ENCODE measurements at places on chromosomes 2 and 18.

DNA sequence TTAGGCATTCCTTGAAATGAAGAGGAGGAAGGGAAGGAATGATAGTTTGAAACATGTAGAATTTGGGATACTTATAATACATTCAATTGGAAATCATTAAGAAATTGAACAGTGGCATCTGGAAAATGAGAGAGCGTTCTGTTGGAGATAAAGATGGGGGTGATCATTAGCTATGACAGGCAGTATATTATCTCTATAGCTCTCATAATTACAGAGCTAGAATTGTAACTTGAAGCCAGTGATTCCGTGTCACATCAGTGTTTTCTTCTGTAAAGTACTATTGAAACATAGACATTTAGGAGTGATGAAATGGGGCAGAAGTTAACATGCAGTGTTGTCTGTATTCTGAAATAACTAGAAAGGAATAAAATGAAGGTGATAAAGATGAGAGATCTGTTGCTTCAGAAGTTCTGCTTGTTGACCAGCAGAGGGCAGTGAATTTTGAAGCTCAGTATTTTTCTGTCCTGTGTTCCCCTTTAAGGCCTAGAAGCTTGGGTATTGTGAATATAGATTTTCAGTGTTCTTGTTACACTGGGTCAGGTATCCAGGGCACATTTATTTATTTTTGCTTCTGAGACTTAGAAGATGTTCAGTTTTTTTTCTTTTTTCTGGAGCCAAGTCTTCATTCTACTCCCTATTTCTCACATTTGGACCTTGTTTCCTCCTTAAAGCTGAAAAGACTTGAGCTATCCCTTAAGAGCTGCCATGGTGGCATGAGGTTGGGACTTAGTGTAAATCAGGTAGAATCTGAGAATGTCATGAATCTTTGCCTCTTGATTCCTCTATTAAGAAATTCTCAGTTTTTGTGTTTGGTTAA, 157.4 kb downstream of the TAF4B start:
- DNase-seq: no peak

- DNase-seq: peak; percentile 6
Measured at GRCh38 chr2:190023860-190024259, 38.7 kb downstream of the MSTN start.

- no peak for DNase-seq
Measured at GRCh38 chr2:25279091-25279651, 62.6 kb downstream of the DNMT3A start.

DNA sequence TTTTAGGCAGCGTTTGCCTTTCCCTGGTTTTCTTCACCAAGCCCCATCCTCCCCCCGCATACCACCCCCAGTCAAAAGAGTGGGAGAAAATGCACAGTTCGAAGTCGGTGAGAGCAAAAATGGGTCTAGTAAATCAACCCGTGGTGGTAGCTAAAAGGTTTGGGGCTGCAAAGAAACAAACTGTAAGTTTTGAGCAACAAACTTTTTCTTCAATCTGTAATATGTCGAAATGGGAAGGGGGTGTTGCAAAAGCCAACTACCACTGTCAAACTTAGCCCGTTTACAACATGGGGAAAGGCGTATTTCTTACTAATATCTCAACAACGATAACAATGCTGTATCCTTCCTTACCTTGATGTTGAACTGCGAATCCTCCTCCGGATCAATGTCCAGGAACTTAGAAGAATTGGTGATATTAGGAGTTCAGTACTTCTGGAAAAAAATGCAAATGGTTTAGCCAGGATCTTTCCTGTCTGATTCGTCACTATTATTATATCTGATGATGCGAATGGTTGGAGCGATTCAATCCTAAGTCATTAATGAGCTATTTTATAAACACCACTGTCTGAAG, 2.4 kb upstream of the SATB2 start:
- DNase-seq: no peak

- no peak for DNase-seq
Measured at GRCh38 chr2:103353774-103354173, 591.9 kb downstream of the TMEM182 start.

DNA sequence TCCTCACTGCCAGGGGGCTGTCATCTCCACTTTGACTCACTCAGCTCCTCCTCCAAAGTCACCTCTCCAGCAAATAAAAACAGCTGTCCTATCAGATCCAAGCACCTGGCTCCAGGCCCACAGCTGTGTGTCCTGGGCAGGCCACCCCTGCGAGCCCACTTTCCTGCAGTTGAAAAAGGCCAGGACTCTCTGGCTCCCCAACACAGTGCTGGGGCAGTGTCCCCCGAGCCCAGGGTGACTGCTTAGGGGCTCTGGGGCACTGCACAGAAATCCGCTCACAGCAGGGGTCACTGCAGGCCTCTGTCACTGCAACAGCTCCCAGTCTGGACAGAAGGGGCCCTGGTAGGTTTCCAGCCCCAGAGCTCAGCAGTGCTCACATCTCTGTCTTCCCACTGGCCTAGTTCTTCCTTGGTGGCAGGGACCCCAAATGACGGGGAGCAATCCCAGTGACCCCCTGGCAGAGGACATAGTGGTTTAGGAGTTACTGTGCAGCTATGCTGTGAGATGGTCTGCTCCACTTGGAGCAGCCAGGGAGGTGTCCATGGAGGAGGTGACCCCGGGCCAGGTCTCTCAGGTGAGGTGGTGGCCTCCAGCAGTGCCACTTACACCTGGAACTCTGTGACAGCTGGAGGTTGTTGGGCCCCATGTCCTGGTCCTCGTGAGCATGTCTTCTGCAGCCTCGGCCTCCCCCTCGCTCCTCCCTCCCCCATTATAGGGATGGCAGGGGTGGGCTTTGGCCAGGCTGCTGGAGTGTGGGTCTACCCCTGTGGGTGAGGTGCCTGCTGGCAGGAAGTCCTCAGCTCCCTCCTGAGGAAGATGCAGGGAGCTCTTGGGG, 35.5 kb downstream of the HS6ST1 start:
- no peak for DNase-seq

- no peak for DNase-seq
Measured at GRCh38 chr2:8242739-8243138, 439.1 kb upstream of the ID2 start.

DNA sequence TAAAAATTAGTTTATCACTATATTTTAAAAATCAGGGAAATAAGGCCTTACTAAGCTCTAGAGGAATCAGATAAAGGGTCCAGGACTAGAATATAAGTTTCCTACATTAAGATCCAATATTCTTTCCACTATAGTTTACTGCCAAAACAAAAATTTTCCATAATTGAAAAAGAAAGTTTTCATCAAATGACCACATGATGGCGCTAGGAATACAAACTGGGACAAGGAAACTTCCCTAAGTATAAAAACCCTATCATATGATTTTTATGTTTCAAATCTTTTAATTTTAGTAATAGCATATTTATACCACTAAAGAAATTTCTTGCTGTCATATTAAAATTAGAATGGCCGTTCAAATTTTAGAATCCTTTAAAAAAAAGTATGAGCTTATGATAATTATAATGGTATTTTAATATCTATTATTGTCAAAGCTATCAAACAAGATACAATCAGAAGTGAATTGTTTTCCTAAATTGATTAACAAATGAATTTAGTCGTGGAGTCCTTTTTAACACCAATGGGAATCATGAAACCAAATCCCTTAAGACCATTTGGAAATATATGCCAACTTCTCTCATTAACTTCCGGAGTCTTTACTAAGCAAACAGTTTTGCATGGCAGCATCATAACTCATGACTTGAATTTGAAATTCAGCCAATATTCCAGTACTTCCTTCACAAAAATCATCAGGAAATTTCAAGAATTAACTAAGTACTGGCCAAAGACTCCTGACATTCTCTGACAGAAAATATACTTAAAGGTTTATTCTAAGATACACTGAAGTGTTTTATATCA, 70.3 kb downstream of the SCN1A start:
- DNase-seq: peak; percentile 4

DNA sequence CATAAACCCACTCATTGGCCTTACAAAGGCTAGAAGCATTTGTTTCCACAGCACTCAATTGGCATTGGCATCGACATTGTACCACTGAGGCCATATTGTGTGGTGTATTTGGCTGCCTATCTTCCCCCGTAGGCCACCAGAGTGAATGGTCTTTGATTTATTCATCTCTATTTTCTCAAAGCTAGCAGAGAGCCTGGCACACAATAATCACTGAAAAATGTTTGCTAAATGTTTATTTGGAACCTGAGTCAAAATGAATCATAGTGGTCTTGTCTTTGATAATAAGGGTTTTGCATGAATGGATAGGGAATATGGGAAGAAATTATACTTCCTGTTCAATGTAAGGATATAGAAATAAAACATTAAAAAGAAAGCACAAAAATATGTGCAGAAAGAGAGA, 107.3 kb upstream of the SLC8A1 start:
- DNase-seq: no peak

- no peak for DNase-seq
Measured at GRCh38 chr2:160610041-160610440, 116.4 kb upstream of the RBMS1 start.

DNA sequence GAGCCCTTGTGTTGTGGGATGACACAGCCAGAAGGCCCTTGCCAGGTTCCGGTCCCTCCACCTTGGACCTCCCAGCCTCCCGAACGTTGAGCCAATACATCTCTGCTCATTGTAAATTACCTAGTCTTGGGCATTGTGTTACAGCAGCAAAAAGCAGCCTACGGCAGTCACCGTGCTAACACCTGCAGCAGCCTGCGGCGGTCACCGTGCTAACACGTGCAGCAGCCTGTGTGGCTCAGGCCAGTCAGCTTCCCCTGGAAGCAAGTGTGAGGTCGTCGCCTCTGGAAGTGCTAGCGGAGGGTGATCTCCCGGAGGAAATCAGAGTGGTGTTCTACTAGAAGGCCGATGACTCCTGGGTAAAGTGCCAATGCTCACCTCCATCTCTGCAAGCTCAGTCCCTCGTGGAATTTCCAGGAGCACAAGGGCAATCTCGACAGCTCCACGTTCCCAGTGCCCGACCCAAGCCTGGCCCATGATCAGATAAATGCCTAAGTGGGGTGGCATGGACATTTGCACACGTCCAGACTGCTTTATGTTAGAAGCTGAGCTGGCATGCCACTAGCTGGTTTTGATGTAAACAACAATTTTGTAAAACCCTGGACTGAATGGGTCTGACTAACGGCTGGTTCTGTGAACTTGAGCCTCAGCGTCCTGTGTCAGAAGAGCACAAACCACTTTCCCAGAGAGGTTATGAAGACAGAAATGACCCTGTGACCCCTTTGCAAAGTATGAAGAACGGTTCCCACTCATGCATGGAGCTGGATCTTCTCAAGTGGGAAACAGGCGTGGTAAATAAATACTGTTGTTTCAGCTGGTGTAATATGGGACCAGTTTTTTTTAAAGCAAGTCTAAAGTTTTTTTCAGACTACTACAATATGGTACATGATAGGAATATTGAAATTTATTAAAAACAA, 11.4 kb upstream of the CNDP1 start:
- no peak for DNase-seq

DNA sequence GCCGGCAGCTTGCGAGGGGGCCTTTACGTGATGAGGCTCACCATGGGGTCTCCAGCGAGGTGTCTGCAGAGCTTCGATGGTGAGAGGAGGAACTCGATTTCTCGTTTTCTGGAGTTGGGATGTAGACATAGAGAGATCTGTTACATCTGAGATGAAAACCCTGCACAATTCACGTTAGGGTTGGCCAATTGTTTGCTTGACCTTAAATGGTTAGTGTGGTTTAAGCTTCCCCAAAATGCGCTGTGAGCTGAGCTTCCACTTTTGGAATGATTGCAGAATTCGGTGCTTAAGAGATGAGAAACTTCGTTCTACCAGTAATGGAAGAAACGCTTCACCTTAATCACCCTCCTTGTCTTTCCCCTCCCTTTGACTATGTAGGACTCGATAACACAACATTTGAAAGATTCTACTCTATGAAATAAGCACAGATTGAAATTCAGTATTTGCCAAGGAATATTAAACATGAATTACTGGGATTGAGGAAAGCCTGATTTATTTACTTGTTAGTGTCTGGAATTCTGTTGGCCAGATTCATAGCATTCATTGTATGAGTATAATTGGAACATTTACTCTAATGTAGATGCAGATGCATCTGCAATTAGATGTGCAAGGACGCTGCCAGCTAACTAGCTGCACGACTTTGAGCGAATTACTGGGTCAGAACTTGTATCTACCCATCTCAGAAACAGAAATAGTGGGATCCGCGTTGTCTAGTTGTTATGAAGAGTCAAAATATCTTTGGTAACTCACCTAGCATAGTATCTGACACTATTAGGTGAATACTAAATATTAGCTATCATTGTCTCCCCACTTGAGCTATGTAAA, 1.6 kb upstream of the KLF7 start:
- DNase-seq: no peak

- no peak for DNase-seq
Measured at GRCh38 chr2:25105336-25106085, 62.9 kb downstream of the POMC start.

DNA sequence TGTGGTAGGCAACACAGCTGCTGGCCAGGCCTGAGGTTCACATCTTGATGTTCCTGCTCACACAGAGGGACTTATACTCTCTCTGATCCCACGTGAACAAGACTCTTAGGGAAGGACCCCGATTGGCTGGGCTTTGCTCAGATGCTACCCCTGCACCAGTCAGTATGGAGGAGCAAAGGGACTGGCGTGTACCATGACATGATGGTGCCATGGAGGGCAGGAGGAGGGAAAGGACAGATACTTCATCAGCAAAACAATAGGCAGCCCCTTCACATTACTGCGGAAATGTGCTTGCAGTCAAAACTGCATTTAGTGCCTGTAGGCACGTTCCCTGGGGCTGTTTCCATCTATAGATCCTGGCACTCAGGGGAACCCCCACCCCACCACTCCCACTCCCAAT, 42.7 kb downstream of the ZFP36L2 start:
- no peak for DNase-seq

GRCh38 chr2:236393581-236393980, 129.4 kb upstream of the ASB18 start:
- no peak for DNase-seq

DNA sequence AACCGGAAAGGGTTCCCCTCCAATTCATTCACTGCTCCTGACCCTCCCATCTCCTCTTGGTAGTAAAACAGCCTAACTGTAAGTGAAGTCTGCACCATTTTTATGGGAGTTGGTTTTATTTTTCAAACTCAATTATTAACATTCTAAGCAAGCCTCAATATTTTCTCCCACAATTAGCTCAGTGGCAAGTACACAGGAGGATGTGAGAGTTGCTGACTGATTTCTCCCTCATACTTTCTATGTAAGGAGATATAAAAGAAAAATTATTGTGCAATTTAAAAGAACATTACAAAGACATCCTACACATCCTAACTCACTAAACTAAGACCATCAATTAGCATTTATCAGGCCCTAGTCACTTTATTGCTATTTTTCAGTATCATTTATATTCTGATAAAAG, 73.9 kb downstream of the PIAS2 start:
- no peak for DNase-seq

- DNase-seq: no peak
Measured at GRCh38 chr2:7111626-7112025, 194.4 kb downstream of the RNF144A start.

DNA sequence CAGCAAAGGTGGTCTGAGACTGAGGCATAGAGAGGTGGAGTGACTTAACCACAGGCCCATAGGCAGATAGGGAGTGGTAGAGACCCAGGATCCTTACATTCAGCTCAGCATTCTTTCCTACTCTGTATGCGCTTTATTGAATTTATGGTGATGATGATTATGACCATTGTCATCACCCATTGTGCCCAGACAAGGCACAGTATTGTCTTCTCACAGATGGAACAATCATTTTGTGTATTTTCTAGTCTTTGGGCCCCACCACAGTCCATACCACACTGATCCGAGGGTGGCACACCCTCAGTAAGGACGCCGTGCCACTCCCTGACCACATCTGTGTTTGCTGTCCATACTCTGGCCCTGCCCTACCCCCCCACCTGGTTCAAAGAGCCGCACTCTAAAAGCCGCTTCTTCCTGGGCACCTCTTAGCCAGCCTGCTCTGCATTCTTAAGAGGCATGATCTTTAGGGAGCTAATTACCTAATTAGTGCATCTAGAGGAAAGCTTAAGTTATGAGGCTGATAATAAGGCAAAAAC, 179.6 kb upstream of the SMAD2 start:
- DNase-seq: no peak

Measured in HuH-7 (cell line).